Occipital lobe (tissue), 3 donors: ENCODE measurements at places on chromosomes 4 and X. TPM values are rescaled to one million over a fixed set of nuclear protein-coding genes. Genes with fewer than 3 reads are reported as not detected.

GRCh38 chr4:8019396-8020365 is 80.0 kb upstream of the AFAP1 start:
- DNase-seq, result no peak

DNA sequence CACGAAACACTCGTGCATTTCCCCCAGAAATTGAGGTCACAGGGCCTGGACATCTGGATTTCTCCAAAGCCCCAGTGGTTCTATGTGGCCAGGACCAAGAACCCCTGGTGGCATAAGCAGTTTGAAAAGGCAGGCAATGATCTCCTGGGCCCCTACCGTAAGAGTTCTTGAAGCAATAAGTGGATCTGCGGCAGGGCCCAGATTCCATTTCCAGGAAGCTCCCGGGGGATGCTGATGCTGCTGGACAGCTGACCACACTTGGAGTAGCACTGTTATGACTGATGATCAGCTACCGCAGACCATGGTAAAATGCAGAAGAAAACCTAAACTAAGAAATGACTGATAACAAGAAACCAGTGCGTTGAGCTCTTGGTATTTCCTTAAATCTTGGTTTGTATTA is 27.8 kb downstream of the SMS start:
- no peak for DNase-seq

DNA sequence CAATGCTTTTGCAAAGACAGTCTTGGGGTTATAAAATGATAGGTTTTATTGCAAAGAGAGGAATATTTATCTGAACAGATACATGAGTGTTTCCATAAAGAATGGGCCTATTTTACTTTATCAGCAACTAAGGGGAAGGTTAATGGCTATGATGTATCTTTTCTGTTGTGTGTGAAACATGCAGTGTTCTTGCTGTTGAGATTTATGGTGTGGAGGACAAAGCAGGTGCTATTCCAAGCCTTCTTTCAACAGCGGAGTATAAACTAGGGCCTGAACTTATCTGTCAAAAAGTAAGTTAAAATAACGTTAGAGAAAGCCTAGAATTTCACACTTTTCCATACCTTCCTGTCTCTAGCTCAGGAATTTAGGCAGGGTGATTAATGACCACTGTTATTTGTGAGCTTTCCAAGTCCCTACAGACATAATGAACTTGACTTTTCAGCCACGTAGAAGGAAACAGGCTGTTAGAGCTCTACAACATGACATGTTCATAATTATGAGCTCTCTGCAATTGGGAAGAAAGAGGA is 411.4 kb downstream of the IL1RAPL1 start:
- DNase-seq, result no peak

- DNase-seq, result no peak
Observed at GRCh38 chr4:139247241-139247640, 32.8 kb downstream of the MGARP start.

DNA sequence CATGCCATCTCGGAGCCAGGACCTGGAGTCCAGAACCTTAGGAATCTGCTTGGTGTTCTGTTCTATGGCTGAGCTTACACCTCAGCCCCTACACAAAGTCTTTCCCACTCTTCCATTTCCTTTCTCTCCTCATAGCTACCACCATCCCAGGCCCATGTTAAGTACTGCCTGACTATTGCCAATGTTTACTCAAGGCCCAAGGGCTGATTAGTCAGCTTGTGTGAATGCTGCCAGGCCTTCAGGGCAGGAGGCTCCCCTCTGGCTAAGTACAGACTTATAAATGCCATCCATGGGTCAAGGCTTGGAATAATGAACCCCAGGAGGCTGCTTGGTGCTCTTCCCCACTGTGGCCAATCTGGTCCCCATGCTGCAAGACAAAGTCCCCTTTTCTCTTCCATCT is 411.6 kb upstream of the MAGEB18 start:
- DNase-seq, result no peak

- no peak for DNase-seq
Observed at GRCh38 chrX:12973561-12974304, 1.2 kb upstream of the TMSB4X start.

GRCh38 chrX:46587753-46588171 is 14.2 kb downstream of the CHST7 start:
- DNase-seq, result no peak

DNA sequence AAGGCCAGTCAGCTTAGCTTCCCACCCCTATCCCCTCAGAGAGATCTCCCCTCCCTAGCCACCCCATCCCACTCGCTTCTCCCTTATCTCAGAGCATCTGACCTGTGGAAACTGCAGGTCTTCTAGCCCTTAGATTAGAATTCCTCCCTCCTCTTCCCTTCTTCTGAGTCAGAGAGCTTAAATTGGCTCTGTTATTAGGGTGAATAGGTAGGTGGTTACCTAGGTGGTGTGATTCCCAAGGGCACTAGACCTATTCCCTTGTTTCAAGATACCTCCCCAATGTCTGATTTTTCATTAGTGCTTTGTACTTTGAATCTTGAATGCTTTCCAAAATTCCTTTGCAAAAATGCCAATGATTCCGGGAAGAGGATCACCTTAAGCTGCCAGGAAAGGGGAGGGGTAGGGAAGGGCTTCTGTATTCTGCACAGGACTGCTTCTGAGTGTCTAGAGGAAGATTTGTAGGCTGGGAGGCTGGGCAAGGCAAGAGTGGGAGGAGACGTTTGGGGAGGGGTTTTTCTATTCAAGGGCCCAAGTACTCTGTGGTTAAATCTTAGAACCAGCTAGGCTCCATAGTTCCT is 24.5 kb upstream of the MSN start:
- no peak for DNase-seq

DNA sequence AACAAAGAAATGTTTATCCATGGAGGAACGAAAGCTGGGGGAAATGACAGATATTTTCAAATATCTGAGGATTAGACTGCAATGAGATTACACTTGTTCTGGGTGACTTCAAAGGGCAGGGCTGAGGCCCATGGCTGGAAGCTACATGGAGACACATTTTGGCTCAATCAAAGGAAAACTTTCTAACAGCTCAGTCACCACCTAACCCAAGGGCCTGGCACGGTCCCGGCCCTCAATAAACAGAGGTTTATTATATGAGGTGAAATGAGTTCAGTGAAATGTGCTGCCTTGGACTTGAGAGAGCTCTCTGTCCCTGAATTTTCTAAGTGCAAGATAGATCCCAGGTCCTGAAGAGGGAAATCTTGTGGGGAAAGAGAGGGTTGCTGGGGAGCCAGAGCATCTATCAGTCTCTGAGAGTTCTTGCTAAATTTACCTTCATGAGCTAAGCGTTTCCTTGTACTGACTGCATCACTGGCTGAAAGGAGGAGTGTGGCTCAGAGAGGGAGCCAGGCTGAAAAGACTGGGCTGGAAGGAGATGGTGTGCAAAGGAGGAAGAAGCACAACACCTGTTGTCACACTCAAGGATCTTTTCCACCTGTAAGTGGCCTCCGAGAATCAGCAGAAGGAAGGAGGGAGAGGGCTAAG is 2.0 kb upstream of the RIPPLY1 start:
- DNase-seq, result no peak

- DNase-seq, result no peak
Observed at GRCh38 chr4:87235020-87235671, 14.7 kb upstream of the KLHL8 start.

DNA sequence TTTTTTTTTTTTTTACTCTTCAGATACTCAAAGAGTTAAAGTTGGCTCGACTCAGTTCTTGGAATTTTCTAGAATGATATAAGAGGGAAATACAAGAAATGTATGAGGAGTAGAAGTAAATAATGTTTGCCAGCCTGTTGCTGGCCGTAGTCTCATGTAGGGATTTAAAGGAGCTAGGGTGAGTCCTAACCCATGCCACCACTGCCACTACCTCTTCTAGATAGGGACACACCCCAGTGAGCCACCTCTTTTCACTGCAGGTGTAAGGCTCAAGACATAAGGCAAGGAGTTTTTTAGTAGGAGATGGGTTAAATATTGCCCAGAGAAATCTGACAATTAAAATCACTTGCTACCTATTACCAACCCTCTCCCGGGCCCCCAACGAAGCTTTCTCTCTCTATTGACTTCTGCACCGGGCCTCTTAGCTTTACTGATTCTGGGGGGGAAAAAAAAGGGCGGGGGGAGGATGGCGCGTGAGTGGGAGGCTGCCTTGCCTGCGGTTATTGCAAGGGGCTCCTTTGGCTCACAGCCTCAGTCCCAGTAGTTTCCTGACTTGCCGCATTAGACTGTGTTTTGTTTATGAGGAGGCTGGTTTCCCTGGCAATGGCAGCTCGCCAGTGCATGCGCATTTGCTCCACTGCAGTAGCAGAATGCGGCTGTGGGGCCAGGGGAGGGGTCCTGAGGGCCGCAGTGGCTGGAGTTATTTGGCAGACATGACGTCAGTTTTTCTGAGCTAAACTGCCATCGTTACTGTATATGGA is 3.0 kb downstream of the LINC00632 start:
- DNase-seq, result peak; percentile 34

GRCh38 chr4:26836539-26836938 is 24.1 kb upstream of the STIM2 start:
- no peak for DNase-seq

DNA sequence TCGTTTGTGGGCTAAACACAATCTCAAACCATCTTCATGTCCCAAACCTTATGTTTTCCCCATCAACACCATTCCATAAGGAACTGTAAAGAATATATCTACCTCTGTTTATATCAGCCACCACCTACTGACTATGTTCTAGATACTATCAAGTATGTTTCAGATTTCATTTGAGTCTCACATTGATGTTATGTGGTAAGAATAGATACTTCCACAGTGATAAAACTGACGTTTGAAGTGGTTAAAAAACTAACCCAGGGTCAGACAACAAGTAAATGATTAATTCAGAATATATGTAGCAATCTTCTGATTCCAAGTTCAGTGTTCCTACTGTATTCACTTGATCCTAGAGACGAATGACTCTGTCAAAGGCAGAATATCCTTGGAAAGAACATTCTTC is 156.8 kb upstream of the RASGEF1B start:
- no peak for DNase-seq

GRCh38 chrX:133994576-133994975 is 9.2 kb upstream of the GPC3 start:
- no peak for DNase-seq

GRCh38 chrX:134761788-134762187 is 103.5 kb upstream of the PLAC1 start:
- no peak for DNase-seq

DNA sequence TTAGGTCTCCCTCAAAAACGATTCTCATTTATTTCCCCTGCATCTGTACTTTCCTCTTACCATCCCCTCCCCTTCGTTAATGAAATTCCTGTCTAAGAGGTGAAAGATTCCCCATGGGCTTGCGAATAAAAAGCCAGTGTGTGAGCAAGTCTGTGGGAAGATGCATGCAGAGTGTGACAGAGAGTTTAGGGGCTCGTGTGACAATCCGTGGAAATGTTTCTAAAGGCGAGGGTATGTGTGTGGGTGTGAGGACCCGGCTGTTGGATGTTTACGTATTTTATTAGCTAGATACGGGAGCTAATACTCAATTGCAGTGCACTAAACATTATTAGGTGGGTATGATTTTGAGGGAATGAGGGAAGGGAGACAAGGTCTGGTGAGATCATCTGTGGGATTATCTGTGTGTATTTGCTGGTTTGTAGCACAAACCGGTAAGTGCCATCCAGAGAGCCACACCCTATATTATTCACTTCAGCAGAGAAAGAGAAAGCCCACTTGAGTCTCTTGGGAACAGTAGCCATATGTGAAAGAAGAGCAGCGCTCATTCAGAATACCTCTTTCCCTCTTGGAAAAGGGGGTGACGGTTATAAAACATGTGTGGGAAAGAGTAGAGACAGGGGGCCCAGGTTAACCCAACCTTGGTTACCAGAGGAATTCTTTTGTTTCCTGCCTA is 893 bp upstream of the HOPX start:
- no peak for DNase-seq

DNA sequence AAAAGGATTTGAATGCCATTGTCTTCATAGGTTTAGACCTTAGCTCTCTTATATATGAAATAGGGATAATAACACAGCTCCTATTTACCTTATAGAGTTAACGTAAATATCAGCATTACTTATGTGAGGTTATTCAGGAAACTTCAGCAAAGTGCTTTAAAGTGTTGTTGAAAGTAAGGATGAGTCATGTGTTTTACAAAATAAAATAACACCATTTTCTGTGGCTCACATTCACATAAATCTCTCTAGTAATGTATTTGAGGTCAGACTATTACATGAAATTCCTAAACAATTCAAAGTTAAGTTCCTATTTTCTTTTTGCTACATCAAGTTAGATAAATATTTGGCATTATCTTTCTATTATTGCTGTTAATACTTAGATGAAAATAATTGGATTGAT is 2.9 kb downstream of the GNRHR start:
- DNase-seq, result no peak

DNA sequence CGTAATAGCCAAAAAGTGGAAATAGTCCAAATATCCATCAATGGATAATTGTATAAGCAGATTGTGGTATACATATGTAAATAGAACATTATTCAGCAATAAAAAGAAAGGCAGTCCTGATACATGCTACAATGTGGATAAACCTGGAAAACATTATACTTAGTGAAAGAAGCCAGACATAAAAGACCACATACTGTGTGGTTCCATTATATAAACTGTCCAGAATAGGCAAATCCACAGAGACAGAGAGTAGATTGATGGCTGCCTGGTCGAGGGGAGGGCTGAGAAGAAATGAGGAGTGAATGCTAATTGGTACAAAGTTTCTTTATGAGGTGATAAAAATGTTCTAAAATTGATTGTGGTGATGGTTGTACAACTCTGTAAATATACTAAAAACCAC is 397.4 kb upstream of the RPS6KA3 start:
- no peak for DNase-seq

DNA sequence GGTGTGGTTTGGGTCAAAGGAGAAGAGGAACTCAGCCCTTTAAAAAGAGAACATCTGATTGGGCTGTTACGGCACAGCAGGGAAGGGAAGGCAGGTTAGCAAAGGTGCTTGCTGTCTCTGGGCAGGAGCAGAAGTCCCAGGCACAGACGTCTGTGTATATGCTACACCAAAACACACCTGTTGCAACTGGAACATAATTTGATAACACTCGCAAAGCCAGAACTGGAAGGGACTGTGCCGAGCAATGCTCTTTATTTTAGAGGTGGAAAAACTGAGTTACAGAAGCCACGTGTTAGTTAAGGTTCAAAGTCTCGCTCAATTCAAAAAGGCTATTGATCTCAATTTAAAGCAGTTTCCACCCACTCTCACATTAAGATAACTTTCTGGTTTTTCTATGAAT is 2.2 kb upstream of the FAM114A1 start:
- DNase-seq, result no peak

Gene FABP2
- not detected for total RNA-seq

Gene SMS
- 174 TPM for total RNA-seq

Gene TMPRSS11E
- 0.16 TPM for total RNA-seq

Gene RIPPLY1
- total RNA-seq, result not detected

Gene DBET
- total RNA-seq, result not detected

Gene NAA10
- total RNA-seq, result 17.6 TPM

Gene PHOX2B
- not detected for total RNA-seq

Gene STAG2
- 142 TPM for total RNA-seq

Gene LRP2BP
- total RNA-seq, result 10.8 TPM
